MCF 10A (cell line): ENCODE measurements at places on chromosomes 6 and 20. TPM values are rescaled to one million over a fixed set of nuclear protein-coding genes. Genes with fewer than 3 reads are reported as not detected.

Gene SLC18B1
- total RNA-seq = 19.5 and 21.0 TPM in 2 replicates

Gene BANF2
- not detected in 2 replicates for total RNA-seq

Gene C4B
- total RNA-seq = 7.7 and 12.7 TPM in 2 replicates

Gene MUC22
- total RNA-seq = not detected in 2 replicates

Gene BMP6
- 0.12 and 0.56 TPM in 2 replicates for total RNA-seq

Gene LY6G6F
- not detected in 2 replicates for total RNA-seq

Gene HEBP2
- 71.2 and 89.7 TPM in 2 replicates for total RNA-seq

Gene NTSR1
- total RNA-seq = 4.5 and 6.2 TPM in 2 replicates
